Stimulated activated CD4-positive, alpha-beta T cell treated with anti-CD3 and anti-CD28 coated beads, Interleukin-1b, Interleukin-23, amount 100 ng/mL, for 1 hour (primary cell): ENCODE measurements at places on chromosomes 1 and 21.

GRCh38 chr1:19925342-19926070 lies 2.1 kb upstream of the PLA2G2E start:
- DNase-seq, result no peak

DNA sequence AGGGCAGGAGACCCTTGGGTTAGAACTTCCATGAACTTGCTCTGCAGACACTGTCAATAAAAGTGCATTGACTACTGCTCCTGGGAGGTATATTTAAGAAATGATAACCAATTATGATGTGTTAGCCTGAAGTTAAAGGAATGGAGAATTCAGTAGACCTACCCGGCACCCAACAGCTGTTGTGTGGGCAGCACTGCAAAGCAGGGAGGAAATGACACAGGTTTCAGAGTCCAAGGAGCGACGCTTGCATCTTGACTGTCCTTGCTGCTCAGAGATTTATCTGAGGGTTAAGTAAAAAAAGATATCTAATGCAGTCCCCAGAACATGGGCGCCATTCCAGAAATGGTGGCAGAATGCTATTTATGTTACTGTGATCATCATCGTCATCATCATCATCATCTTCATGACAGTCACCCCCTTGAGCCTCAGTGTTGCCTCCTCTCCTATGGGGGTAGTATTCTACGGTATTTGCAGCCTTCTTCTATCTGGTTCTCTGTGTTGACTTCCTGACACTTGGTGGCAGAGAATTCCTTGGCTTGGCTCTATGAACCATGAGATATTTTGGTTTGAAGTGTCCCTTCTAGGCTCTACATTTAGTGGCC lies 225.9 kb downstream of the KAZN start:
- no peak for DNase-seq

DNA sequence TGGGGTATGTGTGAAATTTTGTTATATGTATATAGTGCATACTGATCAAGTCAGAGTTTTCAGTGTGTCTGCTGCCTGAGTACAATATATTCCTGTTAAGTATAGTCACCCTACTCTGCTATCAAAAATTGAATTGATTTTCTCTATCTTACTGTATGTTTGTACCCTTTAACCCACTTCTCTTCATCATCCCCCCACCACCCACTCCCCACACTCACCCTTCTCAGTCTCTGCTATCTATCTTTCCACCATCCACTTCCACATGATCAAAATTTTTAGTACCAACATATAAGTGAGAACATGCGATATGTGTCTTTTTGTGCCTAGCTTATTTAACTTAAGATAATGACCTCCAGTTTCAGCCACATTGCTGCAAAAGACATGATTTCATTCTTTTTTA lies 4.2 kb downstream of the LY9 start:
- DNase-seq, result no peak

GRCh38 chr1:165010418-165011070 lies 346.0 kb downstream of the LMX1A start:
- no peak for DNase-seq

DNA sequence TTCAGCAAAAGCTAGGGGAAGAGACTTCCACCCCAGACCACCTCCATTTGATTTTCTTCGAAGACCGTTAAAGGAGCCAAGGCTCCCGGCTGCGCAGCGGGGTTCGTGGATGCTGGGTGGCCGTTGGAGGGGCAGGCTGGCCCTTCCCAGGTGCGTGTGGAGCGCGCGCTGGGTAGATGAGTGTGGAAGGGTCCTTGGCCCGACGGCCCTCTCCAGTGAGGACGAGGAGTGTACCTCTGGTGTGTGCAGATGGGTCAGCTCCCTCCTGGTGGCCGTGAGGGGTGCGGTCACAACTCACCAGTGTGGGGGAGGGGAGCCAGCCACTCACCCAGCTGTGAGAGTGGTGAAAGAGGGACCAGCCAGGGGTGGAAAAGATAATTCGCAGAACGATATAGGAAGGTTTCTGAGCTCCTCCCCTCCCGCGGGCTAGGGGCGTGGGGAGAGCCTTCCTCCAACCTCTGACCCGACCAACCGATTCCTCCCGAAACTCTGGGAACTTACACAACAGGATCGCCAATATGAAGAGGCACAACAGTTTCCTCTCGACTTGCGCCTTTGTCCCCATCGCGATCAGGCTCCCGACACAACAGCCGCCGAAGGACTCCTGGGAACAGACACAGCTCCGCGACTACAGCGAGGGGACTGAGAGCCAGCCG lies at the start of gene F11R:
Gene F11R (minus strand): TSS at position 644 of the 656 bp plus-strand sequence. CDS start 79 bp downstream, at position 565.
- DNase-seq, result no peak

- no peak for DNase-seq
Observed at GRCh38 chr1:149927056-149927562, 494 bp downstream of the SF3B4 start.

DNA sequence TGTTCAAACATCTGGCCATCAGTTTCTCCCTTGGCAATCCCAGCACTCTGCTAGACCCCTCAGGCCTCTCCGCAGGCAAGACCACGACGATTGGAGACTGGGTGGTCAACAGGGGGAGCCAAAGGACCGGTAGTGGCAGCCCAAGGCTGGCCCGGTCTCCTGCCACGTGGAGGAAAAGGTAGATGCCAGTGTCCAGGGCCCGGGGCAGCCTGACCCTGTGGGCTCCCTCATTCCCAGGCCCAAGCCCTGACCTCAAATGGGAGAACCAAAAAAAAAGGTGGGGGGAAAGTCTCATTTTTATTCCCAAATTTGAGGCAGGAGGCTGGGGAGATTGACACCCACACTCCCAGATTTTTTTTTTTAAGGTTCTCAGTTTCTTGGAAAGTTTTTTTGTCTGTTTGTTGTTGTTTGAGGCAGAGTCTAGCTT lies 24.8 kb downstream of the S100A6 start:
- peak; percentile 53 for DNase-seq

- no peak for DNase-seq
Observed at GRCh38 chr1:181086926-181087325, 1.6 kb upstream of the IER5 start.

- no peak for DNase-seq
Observed at GRCh38 chr1:58986996-58987767, 203.3 kb upstream of the JUN start.

DNA sequence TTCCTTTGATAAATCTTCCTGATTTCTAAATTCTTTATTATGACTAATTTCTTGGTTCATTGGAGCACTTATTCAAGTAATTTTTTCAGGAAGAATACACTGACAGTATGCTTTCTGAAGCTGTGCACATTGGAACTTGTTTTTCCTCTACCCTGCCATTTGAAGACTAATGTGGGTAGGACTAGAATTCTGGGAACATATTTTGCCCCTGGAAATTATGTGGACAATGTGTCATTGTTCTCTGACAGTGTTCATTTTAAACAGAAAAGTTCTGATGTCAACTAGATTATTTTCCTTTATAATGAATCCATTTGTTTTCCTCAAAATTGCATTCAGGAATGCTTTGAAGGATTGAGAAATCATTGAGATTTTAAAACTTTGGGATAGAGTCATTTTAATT lies 34.8 kb upstream of the ST6GALNAC5 start:
- DNase-seq, result no peak

GRCh38 chr1:101392552-101392951 lies 155.7 kb downstream of the S1PR1 start:
- no peak for DNase-seq

DNA sequence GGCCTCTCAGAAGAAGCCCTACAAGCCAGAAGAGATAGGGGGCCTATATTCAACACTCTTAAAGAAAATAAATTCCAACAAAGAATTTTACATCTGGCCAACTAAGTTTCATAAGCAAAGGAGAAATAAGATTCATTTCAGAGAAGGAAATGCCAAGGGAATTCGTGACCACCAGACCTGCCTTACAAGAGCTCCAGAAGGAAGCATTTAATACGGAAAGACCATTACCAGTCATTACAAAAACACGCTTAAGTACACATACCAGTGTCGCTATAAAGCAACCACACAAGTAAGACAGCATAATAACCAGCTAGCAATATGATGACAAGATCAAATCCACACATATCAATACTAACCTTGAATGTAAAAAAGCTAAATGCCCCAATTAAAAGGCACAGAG lies 704.9 kb upstream of the CHRM3 start:
- DNase-seq, result no peak

GRCh38 chr1:31032266-31032665 lies 33.3 kb downstream of the PUM1 start:
- DNase-seq, result no peak
